Activated gamma-delta T cell (primary cell): ENCODE measurements at places on chromosomes 3 and 15.

DNA sequence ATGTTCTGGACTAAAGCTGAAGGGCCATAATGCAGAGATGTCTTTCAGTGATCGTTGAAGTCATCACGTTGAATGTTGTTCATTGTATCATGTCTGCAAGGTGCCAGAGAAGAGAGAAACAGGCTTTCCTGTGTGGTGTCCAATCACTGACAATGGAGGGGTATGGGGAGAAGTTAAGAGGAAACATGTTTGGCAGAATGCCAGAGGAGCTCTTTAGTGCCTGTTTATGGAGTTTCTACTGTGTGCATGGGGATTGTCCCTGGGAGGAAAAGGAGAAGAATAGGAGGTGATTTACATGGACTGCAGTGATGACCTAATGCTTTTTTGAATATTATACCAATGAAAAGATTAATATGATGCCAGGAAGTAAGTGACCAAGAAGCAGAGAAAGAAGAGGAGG is 11.7 kb downstream of the SCAANT1 start:
- no peak for DNase-seq

- DNase-seq, result no peak
Observed at GRCh38 chr3:39124876-39125840, 17.7 kb downstream of the TTC21A start.

- DNase-seq, result no peak
Observed at GRCh38 chr15:89893027-89893426, 767 bp downstream of the AP3S2 start.

GRCh38 chr3:171116824-171117395 is 90.4 kb upstream of the SLC2A2 start:
- DNase-seq, result no peak

GRCh38 chr15:63610209-63610841 is 13.1 kb downstream of the FBXL22 start:
- DNase-seq, result no peak

- DNase-seq, result no peak
Observed at GRCh38 chr15:45117308-45118130, 3.4 kb downstream of the DUOXA2 start.

DNA sequence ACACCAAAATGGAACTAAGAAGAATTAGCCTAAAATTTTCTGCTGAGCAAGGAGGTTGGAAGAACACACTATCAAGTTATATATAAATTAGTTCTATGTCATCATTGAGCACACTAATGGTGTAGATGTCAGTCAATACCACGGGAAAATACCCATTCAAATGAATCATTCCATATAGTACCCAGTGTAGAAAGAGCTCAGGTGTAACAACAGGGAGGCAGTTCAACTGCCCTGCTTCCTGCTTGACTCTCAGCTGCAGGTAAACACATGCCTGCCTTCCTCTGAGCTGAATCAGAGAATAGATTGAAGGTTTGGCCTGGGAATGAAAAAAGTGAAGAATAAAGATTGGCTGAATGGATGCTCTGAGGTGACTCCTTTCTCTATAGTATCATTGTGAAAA is 1088.0 kb downstream of the AGBL1 start:
- DNase-seq, result no peak

GRCh38 chr3:138003069-138003468 is 6.9 kb upstream of the CLDN18 start:
- DNase-seq, result no peak

- DNase-seq, result no peak
Observed at GRCh38 chr15:40948706-40949473, 4.4 kb upstream of the CHAC1 start.

GRCh38 chr15:37134699-37135131 is 34.4 kb upstream of the MEIS2 start:
- DNase-seq, result no peak

DNA sequence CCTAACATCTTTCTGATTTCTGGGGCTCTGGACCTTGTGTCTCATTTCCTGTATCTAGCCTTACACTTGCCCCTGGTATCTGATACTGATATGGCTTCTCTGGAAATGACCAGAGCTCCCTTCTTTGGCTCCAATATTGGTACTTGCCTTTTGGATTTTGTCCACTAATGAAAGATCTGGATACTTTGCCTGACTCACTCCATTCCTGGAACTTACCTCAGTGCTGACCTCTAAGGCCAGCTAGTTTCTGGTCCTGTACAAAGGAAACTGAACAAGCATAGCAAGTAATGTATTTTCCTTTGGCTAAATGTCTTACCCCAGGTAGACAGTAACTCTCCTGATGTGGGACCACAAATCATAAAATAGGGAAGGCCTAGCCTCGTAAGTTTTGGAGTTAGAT is 93.8 kb upstream of the SLC4A7 start:
- DNase-seq, result no peak

- no peak for DNase-seq
Observed at GRCh38 chr3:172280406-172281051, 167.7 kb downstream of the GHSR start.

- DNase-seq, result no peak
Observed at GRCh38 chr3:20186600-20187004, 596 bp upstream of the SGO1 start.

DNA sequence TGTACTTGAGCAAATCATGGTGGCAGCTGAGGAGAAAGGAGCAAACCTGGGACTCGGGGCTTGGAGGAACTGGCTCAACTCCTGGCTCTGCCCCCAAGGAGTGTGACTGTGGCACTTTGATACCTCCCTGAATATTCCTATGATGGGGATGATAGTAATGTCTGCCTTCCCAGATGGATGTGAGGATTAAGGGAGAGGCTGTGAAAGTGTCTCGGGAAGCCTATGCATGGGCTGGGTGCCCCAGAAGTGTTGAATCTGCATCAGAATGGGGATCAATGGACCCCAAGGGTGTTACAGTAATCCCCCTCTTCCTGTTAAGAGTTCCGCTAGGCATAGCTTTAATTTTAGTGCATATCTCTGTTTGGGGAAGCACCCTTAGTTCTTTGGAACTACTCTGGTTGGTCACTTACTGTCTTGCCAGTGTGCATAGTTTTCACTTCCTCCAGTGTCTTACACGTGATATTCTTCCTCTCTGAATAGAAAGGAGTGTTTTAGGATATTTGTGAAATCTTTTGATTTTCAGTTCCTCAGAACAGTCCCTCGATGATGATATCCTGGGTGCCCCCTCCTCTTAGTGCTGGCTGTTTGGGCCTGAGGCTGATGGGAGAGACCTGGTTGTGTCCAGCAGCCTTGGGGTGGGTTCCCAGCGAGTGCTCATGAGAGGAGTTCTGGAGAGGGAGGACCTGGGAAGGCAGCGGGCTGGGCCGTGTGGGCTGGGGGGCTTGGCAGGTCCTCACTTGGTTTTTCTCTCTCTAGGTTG is 97.5 kb downstream of the CHDH start:
- no peak for DNase-seq

GRCh38 chr15:60735559-60736047 is 256.7 kb upstream of the ICE2 start:
- DNase-seq, result no peak

DNA sequence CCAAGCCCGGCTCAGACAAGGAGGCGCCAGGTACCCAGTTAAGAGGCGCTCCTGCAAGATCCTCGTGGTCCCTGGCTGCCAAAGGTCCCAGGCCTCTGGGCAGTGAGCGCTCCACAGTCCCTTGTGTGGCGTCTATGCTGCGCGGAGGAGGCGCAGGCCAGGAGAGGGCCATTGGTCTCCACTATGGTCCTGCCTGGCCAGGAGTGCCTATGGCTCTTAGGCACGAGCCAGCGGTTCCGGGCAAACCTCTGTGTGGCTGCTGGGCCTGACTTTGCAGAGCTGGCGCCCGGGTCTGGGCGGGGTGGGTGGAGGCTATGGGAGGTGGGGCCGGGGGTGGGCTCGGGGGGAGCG is 660 bp upstream of the ADAMTSL3 start:
- DNase-seq, result no peak

- DNase-seq, result no peak
Observed at GRCh38 chr3:32184187-32184730, 54.2 kb upstream of the CMTM8 start.

GRCh38 chr3:58693940-58694850 is 27.6 kb upstream of the FAM3D start:
- DNase-seq, result no peak

DNA sequence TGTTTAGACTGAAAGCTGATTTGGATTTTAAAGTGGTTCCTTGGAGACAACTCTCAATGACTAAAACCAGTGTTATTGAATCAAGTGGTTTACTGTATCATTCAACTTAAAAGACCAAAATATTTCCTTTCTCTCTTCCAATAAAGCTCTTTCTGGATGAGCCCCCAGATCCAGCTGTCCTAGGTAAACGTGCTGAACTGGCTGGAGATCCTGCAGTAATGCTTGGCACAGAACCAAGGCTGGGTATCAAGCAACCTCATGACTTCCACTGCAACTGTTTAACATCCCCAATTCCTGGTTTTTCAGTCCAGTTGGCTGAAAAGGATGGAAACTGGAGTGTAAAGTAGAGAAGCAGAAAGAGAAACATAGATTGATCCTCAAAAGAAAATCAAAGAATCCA is 28.9 kb downstream of the SEC22C start:
- no peak for DNase-seq
